ENCODE measurements at places on chromosomes 6 and 20. TPM values are rescaled to one million over a fixed set of nuclear protein-coding genes. Genes with fewer than 3 reads are reported as not detected.

The BTN3A1 gene
- total RNA-seq, result 22.1 TPM

- H3K36me3 ChIP-seq, result no peaks in the 10 kb centered on the region
- H3K27me3 ChIP-seq, result no peaks in the 10 kb centered on the region
- no peak overlapping the region for H3K4me3 ChIP-seq
- no peak for DNase-seq
- no peaks in the 10 kb centered on the region for H3K4me1 ChIP-seq
Observed at GRCh38 chr20:58452667-58453255, 62.4 kb downstream of the APCDD1L start.

GRCh38 chr6:44896701-44897100 is 431.4 kb upstream of the RUNX2 start:
- no peaks in the 10 kb centered on the region for H3K36me3 ChIP-seq
- no peak overlapping the region for H3K27ac ChIP-seq
- no peak for DNase-seq

The SPINT4 gene
- total RNA-seq, result not detected

DNA sequence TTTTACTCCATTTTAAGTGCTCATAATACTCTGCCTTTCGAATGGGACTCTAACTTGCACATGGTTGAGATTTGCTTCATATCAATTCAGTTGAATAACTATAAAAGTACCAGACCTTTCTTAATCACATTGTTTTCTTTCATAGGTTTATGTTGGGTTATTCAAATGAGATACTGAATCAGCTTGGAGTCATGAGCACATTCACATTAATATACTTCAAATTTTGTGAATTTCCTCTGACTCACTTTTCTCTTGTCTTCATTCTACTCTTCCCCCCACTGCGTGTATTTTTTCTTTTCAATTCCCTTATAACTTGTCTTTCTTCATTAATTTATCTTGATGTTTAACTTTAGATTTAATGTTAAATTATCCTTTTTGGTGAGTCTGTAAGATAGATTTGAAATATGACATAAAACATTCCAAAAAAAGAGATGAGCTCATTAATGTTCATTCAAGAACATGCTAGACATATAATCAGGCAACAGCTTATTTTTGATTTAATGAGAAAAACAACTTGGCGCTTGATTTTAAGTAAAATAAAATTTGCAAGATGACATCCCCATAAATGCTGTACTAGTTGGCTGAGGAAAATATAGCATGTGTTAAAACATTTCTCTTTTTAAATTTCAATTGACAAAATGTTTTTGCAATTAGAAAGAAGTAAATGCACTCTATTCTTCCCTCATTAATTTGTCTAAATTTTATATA is 736.0 kb downstream of the CD109 start:
- no peaks in the 10 kb centered on the region for H3K36me3 ChIP-seq
- H3K27me3 ChIP-seq, result no peaks in the 10 kb centered on the region
- no peak for DNase-seq
- H3K4me3 ChIP-seq, result no peak overlapping the region
- H3K4me1 ChIP-seq, result no peaks in the 10 kb centered on the region

GRCh38 chr20:50789968-50790650 is 4.8 kb upstream of the BCAS4 start:
- H3K4me3 ChIP-seq, result no peak overlapping the region
- peak overlapping the region; percentile 82 for H3K27ac ChIP-seq
- peak; percentile 15 for DNase-seq
- H3K4me1 ChIP-seq, result peaks cover 30% of the 10 kb centered on the region
- H3K27me3 ChIP-seq, result no peaks in the 10 kb centered on the region

The FOXS1 gene
- total RNA-seq, result not detected

DNA sequence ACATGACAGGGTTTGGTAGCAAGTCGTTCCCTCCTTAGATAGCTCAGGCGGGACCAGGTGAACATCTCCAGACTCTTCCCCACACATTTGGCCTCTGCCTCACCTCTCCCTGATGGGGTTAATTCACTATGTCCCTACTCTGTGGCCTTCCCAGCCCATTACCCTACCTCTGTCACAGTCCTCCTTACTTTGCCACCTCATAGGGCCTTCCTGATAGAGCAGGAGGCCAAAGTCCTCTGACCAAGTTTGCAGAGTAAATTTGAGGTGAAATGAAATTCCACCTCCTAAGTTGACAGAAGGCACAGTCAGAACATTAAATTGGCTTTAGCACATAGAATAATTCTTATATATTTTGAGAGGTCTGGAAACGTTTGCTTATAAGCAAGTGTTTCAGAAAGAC is 53.1 kb upstream of the ARMC2 start:
- no peak overlapping the region for H3K4me3 ChIP-seq
- no peaks in the 10 kb centered on the region for H3K27me3 ChIP-seq
- no peak overlapping the region for H3K27ac ChIP-seq
- no peak for DNase-seq
- H3K4me1 ChIP-seq, result no peaks in the 10 kb centered on the region

The VGLL2 gene
- not detected for total RNA-seq

DNA sequence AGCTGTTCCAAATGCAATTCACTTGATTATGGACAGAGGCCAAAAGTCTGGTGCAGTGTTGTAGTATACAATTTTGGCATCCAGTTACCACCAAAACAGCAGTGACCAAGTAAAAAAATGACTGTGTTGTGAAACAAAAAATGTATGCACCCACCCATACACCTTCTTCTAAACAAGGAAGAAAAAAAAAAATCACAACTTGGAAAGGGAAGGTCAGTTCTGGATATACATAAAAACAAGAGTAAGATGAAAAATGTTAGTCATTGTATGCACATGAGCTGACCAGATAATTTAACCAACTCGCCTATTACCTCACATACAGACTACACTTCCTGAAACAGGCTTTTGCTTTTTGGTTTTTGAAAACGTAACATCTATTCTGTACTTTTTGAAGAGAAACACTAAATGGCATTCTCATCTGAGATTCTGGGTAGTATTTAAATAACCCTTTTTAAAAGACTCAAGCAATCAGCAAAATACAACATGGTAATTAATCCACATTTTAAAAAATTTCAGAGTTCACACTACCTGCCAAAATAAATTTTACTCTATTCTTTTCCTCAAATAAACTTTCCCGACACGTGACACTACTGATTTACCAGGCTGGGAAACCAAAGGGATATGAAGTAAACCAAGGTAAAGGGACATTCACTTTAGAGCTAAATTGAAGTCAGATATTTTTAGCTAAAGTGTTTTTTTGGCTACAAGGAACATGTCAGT is 141.6 kb upstream of the SHLD1 start:
- H3K36me3 ChIP-seq, result no peaks in the 10 kb centered on the region
- peaks cover 14% of the 10 kb centered on the region for H3K4me1 ChIP-seq
- no peak for DNase-seq
- H3K4me3 ChIP-seq, result peak overlapping the region; percentile 89
- no peaks in the 10 kb centered on the region for H3K27me3 ChIP-seq

The DNAH8 gene
- total RNA-seq, result not detected

DNA sequence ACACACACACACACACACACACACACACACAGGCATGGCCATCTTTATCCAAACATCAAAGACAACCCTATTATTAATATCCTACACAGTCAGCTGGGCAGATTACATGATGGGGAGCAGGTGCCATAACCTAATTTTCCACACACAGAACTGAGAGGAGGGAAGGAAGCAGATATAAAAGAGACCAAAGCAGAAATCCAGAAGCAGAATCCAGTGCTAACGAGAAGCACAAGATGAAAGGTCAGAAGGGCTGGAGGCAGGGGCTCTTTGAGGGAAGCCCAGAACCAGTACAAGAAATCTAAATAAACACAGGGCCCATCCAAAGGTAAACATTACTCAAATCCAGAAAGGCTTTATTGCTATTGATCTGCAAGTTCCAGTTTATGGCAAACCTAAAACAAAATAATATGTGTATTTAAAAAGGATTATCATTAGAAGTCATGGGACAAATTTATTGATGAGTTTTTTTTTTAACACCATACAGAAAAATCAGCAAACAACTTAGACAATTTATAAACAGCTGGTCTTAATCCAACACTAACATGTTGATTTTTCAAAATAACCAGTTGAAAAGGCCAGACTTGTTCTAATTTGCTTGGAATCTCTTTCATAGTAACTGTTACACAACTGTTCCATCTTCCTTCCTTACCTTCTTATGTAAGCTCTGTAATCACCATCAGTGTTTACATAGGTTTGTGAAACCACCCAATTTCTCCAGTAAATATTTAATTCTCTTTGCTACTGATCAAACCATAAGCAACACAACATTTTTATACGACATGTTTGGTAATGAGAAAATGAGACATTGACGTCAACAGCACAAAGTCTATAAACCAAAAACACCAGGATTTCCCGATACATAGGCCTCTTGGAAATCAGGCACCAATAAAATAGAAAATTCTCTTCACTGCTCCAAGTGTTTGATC is 34.2 kb downstream of the SLC23A2 start:
- H3K4me3 ChIP-seq, result no peak overlapping the region
- peaks cover 7% of the 10 kb centered on the region for H3K4me1 ChIP-seq
- no peak for DNase-seq
- peak overlapping the region; percentile 24 for H3K27ac ChIP-seq
- no peaks in the 10 kb centered on the region for H3K27me3 ChIP-seq

DNA sequence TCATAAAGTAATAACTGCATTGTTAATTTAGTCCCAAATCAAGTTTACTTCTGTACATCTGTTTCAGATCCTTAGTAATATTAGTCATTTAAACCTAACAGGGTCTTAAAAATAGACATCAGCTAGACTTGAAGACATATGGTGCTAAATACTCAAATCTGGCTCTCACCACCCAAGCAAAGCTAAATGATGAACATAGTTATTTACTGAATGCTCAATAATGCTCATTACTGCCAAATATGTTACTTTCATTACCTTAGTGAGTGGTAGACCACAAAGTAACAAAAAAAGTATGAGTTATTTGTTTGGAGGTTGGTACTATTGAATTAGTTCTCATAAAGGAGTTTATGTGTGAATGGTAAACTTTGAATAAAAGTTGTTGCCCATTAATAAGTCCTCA is 502.1 kb downstream of the PKHD1 start:
- no peak overlapping the region for H3K27ac ChIP-seq
- DNase-seq, result no peak
- H3K4me1 ChIP-seq, result no peaks in the 10 kb centered on the region

The CEBPB gene
- 58.9 TPM for total RNA-seq

The ARFGAP1 gene
- 43.8 TPM for total RNA-seq

The ALDH8A1 gene
- total RNA-seq, result 2.9 TPM

- DNase-seq, result peak; percentile 87
- peak overlapping the region; percentile 74 for H3K27ac ChIP-seq
- H3K4me3 ChIP-seq, result no peak overlapping the region
- no peaks in the 10 kb centered on the region for H3K36me3 ChIP-seq
Observed at GRCh38 chr6:30156262-30156599, 4.8 kb downstream of the TRIM10 start.

- H3K27me3 ChIP-seq, result no peaks in the 10 kb centered on the region
- H3K36me3 ChIP-seq, result no peaks in the 10 kb centered on the region
- no peaks in the 10 kb centered on the region for H3K4me1 ChIP-seq
- H3K27ac ChIP-seq, result no peak overlapping the region
- no peak for DNase-seq
Observed at GRCh38 chr20:8510808-8511207, 378.7 kb downstream of the PLCB1 start.

DNA sequence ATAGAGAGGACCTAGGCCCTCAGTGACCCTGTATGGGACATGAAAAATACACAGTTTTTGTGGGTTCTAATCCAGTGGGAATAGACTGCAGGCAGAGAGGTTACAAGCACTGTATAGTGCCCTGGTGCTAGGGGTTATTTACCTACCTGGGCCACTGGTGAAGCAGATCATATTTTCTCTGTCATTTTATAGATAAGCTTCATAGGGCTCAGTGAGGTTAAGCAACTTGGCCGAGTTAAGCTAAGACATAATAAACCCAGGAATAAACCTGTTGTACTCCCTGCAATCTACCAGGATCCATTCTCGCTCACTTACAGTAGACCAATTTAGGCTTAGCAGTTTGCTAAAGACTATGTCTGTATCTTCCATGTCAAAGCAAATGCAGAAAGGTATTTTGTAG is 340.6 kb upstream of the KHDRBS2 start:
- no peaks in the 10 kb centered on the region for H3K4me1 ChIP-seq
- no peaks in the 10 kb centered on the region for H3K36me3 ChIP-seq

The LAMA5 gene
- total RNA-seq, result 33.2 TPM

Measured in transverse colon (tissue), 4 donors.